ENCODE measurements at places on chromosomes 13 and 19.

- no peak for DNase-seq
These were observed 13.8 kb downstream of the EPS15L1 start for GRCh38 chr19:16457954-16458331.

- peak; percentile 14 for DNase-seq
These were observed 249.0 kb downstream of the DLEU7 start for GRCh38 chr13:50594276-50595051.

- no peak for DNase-seq
These were observed 112.9 kb upstream of the PEG3 start for GRCh38 chr19:56953470-56953869.

DNA sequence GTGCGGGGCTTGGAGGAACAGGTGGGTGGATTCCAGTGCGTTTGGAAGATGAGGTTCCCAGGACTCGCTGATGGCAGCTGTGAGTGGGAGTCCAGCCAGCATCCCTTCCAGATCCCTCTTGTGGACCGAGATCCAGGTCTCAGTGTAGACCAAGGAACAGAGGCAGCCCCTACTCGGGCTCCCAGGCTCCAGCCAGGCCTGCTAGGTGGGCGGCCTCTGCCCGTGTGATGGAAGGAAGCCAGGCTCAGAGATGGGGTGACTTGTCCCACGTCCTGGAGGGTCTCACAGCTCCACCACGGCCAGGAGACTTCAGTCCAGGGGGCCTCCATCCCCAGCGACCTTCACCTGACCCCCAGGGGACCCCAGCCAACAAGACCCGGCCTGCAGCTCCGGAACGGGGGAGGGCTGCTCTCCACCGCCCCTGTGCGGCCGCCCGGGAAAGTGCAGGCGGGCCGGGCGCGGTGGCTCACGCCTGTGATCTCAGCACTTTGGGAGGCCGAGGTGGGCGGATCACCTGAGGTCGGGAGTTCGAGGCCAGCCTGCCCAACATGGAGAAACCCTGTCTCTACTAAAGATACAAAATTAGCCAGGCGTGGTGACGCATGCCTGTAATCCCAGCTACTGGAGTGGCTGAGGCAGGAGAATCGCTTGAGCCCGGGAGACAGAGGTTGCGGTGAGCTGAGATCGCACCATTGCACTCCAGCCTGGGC, 729 bp upstream of the MADCAM1 start:
- peak; percentile 39 for DNase-seq

DNA sequence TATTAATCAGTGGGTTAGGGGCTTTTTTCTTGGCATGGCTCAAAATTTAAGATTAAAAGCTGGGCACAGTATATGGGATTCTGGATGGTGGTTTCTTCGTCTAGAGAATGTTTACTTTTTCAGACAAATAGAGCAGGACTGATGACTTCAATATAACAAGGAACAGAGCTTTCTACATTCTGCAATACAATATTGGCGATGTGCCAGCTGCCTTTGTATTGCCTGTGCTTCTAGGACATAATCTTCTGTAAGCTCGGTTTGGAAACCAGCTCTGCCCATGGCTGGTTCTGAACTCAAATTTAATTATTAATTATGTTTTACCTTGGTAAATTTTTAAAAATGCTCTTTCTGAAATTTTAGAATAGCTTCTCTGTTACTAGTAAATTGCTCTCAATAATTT, 139.1 kb upstream of the TRPC4 start:
- DNase-seq: no peak

Measured in stimulated activated CD8-positive, alpha-beta memory T cell treated with anti-CD3 and anti-CD28 coated beads, Interleukin-7, amount 100 ng/mL, for 48 hours (primary cell).